ENCODE measurements at places on chromosomes 11 and 22.

GRCh38 chr11:65305501-65306268 lies 9.0 kb upstream of the CDC42EP2 start:
- peak; percentile 93 for DNase-seq

- no peak for DNase-seq
Measured at GRCh38 chr11:111762526-111762925, 3.7 kb downstream of the PPP2R1B start.

GRCh38 chr11:112864672-112865071 lies 96.5 kb upstream of the NCAM1 start:
- no peak for DNase-seq

GRCh38 chr11:64896448-64897022 lies 18.1 kb upstream of the EHD1 start:
- DNase-seq = no peak

DNA sequence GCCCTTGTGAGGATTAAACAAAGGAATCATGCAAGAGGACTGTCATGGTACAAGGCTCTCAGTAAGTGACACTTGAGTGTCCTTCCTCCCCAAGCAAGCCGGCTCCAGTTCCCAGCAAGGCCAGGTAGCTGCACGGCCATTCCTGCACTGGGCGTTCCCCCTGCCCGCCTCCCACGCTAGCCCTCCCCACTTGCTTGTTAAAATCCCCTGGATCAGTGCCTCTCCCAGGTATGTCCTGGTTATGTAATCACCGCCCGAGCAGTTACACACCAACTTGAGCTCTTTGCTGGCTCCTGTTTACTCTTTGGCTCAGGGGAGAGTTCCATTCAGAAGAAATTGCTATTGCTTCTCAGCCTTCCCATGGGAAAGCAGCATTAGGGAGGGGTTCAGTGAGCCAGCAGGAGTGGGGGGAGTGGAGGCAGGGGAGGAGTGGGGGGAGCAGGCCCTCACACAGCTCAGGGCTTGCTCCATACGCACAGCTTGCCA lies 19.4 kb upstream of the MYEOV start:
- DNase-seq = no peak

DNA sequence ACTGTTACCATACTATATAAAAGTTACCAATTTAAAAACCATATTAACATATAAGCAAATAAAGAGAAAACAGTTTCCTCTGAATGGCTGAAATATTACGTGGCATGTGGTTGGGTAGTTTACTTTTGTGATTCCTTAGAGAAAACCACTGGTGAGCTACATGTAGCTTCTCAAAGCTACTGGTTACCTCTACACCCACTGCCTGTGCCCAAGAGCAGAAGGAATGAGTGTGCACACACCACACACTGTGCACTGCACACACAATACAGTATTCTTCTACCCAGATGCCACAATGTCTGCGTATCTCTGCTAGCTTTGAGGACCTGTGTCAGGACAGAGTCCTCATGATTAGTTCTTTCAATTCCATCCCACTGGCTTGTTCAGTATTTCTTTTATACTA lies 25.5 kb upstream of the YPEL1 start:
- no peak for DNase-seq

DNA sequence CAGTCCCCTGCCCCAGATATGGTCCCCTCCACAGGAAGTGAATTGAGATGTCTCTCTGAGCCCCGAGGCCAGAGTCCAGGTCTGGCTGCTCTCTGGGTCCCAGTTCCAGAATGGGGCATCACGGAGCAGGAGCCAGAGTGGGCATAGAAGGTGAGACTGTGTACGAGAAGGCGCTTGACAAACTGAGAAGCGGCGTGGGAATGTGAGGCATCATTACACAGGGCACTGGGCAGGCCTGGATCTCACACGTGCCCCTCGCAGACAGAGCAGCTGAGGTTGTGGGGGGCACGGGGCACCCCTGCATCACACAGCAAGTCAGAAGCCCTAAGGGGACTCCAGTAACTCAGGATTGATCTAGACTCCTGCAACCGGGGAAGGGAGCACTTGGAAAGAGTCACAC lies 9.2 kb downstream of the STARD10 start:
- DNase-seq = no peak

DNA sequence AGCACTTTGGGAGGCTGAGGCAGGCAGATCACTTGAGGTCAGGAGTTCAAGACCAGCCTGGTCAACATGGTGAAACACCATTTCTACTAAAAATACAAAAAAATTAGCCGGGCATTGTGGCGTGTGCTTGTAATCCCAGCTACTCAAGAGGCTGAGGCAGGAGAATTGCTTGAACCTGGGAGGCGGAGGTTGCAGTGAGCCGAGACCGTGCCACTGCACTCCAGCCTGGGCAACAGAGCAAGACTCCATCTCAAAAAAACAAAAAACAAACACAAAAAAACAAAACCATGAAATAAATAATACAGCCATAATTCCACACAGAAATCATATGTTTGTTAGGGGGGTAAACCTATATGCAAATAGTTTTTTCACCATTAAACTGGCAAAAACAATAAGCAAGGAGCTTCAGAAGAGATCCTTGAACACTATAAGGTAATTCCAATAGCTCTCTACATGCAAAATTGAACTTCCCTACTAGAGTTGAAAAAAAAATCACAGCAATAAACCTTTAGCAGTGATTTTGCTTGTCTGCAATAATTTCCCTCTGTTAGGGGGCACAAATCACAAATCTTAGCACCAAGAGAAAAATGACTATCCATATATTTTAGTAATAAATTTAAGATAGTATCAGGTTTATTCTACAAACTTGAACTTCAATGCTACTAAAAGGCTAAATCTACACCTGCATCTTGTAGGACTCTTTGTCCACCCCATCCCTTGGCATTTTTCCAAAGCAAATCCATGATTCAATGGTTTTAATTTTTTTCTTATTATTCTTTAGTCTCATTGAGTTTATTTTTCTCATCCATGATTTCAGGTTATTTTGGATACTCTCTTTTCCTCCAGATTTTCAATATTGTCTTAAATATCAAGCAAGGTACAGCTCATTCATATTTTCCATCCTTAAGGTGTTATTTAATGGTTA lies 3.9 kb downstream of the CSTF3 start:
- DNase-seq = no peak

DNA sequence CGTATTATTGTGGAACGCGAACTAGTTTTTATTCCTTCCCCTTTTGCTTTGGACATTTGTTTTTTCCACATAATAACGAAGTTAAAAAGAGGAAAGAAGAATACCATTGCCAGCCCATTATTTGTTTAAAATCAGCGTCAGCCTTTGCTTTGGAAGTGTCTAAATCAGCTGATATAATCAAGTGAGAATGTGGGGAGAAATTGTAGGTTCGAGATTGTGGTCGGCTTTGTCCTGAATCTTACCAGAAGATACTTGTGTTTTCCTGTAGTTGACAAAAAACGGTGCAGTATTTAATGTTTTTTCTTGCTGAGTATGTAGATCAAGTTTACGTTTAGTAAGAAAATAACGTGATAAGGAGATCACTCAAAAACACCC lies 935 bp downstream of the ZNF143 start:
- DNase-seq = peak; percentile 12

DNA sequence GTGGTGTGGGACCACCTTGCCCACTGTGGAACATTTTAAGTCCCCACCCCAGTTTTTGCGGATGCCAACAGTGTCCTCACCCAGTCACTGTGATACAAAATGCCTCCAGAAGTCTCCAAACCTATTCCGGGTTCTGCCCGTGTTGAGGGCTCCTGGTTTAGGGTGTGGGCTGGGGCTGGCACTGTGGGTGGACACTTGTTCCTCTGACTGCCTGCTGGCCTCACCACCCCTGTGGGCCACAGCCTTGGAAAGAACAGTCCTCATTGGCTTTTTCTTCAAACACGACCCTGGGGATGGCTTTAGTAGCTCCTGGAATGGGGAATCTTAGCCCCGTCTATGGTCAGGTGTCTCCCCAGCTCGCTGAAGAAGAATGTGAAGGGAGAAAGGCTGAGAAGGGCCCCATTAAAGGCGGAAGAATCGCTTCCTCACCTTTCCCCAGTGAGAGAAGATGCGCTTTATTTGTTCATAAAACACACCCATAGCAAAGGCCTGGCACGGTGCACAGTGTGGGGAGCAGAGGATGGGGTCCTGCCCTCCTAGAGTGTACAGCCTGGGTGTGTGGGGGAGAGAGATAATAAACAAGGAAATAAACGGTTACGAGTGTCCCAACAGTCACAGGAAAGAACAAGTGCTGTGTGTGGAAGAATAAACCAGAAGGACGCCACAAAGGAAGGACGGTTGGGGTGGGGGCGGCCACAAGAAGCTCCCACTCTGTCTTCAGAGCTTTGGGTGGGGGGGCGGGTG lies 91.6 kb upstream of the SLC22A12 start:
- DNase-seq = no peak

All from HepG2 (cell line).